ENCODE measurements at places on chromosomes 16 and 17.

GRCh38 chr16:3856367-3857141, 24.0 kb downstream of the CREBBP start:
- DNase-seq, result no peak

DNA sequence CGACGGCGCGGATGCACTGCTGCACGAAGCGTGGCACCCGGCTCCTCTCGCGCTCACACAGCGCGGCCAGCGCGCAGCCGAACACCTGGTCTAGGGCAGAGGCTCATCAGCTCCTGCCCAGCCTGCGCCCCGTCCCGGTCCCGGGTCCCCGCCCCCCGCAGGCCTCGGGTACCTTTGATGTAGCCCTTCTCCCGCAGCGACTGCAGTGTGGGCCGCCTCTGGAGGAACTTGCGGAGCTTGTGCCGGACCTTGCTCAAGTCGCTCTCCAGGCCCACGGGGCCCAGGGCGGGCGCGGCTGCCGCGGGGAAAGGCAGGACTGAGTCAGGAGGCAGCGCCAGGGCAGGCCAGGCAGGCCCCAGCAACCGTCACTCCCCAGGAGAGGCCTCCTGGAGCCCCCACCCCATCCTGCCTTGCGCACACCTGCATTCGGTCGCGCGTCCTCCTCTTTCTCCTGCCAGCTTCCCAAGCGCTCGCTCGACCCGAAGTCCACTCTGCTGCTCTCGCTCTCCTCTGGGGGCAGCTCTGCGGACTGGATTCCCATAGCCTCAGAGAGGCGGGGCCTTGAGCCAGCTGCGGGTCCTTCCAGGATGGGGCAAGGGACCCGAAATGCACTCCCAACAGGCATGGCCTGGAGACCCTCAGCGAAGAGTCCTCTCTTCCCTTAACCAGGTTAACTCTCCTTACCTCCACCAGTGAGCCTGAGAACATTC, 36.0 kb downstream of the ARHGAP27 start:
- DNase-seq, result no peak

DNA sequence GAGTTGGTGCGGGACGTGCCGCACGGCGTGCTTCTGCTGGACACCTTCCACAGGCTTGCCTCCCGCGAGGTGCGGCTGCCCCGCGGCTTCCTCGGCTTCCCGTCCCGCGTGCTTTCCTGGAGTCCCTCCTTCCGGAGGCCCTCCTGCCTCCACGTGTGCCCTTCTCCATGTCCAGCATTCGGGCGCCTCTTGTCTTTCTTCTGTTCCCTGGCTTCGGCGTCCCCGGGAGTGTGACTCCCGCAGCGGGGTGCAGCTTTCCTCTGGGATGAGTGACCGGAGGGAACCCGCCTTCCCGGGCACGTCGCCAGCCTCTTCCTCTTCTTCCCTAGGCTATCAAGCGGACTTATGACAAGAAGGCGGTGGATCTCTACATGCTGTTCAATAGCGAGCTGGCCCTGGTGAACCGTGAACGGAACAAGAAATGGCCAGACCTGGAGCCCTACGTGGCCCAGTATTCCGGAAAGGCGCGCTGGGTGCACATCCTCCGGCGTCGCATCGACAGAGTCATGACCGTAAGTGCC, 23.0 kb downstream of the DNAH2 start:
- no peak for DNase-seq

GRCh38 chr16:67430504-67430976, 381 bp upstream of the HSD11B2 start:
- DNase-seq, result peak; percentile 45

DNA sequence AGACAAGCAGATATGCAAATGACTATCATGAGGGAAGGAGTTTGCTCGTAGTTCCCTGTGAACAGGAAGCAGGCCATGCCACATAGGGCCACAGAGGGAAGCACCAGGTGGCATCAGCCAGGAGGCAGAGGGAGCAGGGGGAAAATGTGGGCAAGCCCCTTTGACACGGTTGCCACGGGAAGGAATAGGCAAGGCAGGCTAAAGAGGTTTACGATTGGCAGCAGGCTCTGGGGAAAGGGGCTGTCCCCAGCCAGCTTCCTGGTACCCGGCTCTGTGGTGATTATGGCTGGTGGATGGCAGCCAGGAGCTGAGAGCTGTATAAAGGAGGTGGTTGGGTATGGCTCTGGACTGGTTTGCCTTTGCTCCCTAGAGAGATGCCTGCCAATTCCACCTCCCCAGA, 848 bp downstream of the CES3 start:
- DNase-seq, result no peak

- DNase-seq, result no peak
Observed at GRCh38 chr16:50323335-50324011, 45.3 kb downstream of the BRD7 start.

GRCh38 chr16:56858374-56858773, 6.6 kb upstream of the SLC12A3 start:
- no peak for DNase-seq

GRCh38 chr17:74601944-74602572, 10.0 kb upstream of the CD300LD start:
- DNase-seq, result peak; percentile 3

- DNase-seq, result no peak
Observed at GRCh38 chr17:38465391-38466345, 37.4 kb downstream of the ARHGAP23 start.

- DNase-seq, result no peak
Observed at GRCh38 chr17:78127239-78127887, 1.2 kb downstream of the TMC6 start.

Measured in stimulated activated CD4-positive, alpha-beta T cell treated with anti-CD3 and anti-CD28 coated beads, Interleukin-1b, Interleukin-23, amount 100 ng/mL, for 4 hours (primary cell).